ENCODE measurements at places on chromosomes 4 and X.

GRCh38 chr4:103400405-103400804 is 202.3 kb upstream of the CENPE start:
- no peak for DNase-seq

GRCh38 chr4:60129740-60130139 is 1070.4 kb upstream of the ADGRL3 start:
- no peak for DNase-seq

- DNase-seq: no peak
These were observed 77.6 kb downstream of the COX18 start for GRCh38 chr4:72991873-72992272.

GRCh38 chrX:154436983-154437752 is at the start of gene GDI1:
Gene GDI1 (plus strand): TSS chrX:154437154. CDS start chrX:154437255, 101 bp downstream.
- DNase-seq: no peak

DNA sequence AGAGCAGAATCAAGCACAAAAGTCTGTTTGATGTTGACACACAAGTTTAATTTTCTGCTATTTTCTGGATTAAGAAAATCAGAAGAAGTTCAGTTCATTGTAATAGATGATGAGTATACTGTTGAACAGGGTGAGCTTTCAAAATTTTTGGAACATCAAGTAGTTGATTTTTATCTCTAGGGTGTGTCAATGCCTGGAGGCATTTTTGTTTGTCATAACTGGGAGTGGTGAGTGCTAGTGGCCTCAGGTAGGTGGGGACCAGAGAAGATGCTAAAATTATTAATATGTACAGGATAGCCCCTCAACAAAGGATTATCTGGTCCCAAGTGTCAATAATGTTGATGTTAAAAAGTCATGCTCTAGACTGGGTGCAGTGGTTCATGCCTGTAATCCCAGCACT is 279.7 kb upstream of the GNPDA2 start:
- DNase-seq: no peak

GRCh38 chrX:122567911-122568310 is 616.2 kb upstream of the GRIA3 start:
- DNase-seq: no peak

DNA sequence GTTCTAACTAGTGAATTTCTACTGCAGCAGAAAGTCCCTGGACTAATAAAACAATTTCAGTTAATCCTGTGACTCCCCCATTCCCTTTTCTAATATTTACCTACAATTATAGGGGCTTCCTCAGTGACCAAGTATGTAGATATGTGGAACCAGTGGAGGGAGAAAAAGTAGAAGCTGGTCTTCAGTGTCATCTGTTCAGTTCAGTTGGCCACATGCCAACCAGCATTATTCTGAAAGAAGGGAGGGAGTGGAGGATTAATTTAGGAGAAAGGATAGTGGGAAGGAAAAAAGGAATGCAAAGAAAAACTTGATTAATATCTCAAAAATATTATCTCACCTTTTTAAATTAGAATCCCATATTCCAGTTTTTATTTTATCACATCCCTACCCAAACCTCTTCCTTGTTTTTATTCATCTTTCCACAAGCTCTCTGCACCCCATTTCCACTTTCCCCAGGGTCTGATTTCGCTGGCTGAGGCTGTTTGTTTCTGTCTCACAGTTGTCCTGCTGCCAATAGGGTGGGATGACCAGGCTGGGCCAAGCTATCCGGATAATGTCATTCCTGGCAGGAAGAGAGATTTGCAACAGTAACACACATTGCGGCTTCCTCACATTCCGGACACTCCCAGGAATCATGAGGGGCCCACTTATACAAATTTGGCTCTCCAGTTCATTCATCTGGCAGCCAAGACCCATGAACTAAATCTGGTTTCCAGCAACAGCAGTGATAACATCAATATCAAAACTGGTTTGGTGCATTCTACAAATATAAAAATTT is 24.6 kb upstream of the ANTXR2 start:
- no peak for DNase-seq

GRCh38 chr4:74168841-74169240 is 10.9 kb downstream of the MTHFD2L start:
- no peak for DNase-seq

GRCh38 chr4:183244506-183244905 is 75.6 kb downstream of the CLDN22 start:
- no peak for DNase-seq

DNA sequence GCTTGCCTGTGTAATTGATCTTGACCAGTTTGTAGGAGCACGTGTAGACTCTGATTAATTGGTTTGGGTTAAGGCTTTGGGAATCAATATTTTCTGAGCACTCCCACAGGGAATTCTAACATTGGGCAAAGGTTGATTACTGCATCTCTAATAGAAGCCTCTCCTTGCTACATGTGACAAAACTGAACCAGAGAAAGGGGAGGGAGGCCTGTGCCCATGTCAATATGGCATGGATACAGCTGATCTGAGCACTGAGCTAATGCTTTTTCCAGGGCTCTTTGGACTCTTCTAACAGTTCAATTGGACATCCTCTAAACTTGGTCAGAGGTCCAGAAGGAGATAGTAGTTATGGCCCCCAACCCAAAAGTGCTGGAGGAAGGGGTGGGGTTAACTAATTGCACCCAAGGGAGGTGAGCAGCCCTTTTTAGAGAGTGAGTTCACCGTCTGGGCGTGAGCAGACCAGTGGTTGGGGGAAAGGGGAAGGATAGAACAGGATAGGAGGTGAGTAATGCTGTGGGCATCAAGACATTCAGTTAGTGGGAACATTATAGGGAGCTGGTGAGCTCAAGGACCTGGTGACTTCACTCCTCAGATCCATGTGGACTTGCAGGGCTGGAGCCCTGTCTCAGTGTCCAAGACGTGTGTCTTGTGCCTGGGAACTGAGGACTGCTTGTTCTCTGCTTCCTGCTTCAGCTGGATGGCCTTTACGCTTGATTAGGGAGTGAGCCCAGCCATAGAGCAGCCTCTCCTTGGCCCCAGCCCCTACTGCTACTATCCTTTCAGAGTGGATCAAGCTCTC is 22.8 kb downstream of the MSN start:
- DNase-seq: no peak

DNA sequence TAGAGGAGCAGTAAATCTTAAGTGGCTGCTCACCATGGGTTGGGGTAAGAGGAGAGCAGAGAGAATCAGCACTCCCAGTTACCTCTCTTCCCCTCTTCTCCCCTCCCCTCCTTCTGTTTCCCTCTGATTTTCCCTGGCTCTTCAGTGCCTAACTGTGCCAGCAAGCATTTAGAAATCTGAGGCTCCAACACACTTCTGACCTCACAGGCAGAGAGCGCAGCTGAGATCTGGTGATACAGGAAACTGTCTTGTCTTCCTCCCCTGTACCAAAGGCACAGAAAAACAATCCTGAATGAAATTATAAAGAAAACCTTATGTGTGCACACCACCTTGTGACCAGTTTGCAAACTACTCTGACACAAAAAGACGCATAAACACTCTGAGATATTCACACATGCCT is 82.4 kb upstream of the SMIM10 start:
- no peak for DNase-seq

GRCh38 chrX:40099055-40099958 is 1.5 kb upstream of the BCOR start:
- DNase-seq: no peak

Data from cortex of kidney (tissue), 1 donor.